ENCODE measurements at places on chromosomes 1 and 21.

DNA sequence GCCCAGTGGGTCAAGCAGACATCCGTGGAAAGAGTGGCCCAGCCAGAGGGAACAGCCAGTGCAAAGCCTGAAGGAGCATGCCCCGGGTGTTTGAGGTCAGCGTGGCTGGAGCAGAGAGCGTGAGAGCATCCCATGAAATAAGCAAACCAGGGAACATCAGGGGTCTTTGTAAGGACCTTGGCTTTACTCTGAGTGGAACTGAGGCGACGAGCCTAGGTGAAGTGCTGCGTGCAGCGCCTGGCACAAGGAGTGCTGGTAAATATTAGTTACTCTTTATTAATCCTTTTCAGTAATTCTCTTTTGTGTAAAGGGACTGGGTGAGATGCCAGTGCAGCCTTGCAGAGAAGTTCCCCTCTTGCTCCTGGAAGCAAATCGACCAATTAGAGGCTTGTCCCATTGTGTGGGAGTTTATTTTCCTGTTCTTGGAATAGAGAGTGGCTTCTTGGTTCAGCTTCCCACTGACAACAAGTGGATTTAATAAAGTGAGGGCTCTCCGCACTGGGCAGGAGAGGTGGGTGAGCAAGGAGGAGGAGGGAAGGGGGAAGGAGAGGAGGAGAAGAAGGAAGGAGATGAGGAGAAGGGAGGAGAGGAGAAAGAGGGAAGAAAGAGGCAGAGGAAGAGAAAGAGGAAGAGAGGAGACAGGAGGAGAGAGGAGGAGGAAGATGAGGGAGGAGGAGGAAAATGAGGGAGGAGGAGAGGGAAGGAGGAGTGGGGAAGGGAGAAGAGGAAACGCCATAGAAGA, 37.6 kb upstream of the DISP3 start:
- DNase-seq, result no peak

GRCh38 chr21:45259206-45259840, 28.4 kb downstream of the POFUT2 start:
- no peak for DNase-seq

DNA sequence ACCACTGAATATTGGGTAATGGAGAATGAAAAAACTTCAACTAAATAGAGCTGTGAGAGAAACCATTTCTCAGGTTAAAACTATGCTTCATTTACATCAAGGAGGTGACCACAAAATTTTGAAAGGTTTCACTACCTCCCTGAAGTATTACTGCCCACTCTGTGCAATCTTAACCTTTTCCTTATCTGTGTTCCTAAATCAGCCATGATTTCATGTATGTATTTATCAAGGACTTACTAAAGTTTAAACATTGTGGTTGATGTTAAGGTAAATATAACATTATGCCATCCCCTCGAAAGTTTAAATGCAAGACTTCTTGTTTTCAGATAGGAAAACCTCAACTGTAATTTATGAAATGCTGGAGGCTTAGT, 84.4 kb downstream of the CLEC20A start:
- DNase-seq, result no peak

DNA sequence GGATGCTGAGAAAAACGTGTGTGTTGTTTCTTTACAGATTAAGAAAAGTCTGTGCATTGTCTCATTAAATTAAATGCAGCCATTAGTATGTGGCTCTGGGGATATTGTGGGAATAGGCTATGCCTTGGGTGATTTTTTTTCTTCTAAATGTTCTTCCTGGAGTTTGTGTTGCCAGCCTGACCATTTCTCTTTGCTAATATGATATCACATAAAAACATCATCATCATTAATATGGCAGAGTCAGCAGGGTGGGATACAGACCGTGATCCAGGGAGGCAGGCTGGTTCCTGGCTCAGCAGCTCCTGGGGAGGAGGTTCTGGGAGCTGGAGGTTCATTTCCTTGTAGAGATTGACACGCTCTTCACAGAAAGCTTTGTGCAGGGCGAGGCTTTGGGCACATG, 60.7 kb upstream of the SELENON start:
- no peak for DNase-seq

DNA sequence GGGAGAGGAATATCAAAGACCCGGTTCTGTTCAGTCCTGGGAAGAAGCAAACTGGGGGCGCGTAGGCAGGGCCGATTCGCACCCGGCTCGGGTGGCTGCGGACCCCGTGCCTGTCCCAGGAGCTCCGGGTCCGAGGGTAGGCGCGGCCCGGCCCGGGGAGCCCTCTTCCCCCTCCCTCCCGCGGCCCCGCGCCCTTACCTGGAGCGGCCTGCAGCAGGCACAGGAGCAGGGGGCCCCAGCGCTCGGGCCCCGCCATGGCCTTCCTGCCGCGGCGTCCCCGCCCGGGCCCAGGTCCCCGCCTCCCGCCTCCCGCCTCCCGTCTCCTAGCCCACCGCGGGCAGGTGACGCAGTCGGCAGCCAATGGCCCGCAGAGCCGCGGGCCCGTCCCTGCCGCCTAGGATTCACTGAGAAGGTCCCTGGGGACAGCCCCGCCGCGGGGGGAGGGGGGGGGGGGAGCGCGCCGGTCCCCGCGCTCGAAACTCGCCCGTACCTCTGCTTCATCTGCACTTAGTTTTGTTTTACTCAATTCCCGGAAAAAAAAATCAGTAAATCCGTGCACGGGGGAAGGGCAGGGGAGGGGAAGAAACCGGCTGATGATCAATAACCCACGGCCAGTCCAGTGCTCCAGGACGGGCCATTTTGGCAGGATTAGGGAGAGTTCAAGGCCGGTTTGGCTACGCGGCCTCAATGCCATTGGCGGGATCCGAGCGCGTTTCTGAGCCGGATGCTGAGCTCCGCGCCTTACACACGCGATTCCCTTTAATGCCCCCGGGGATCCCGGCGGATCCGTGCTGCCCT, at the start of gene IFNLR1:
TSS of gene IFNLR1 (minus strand) at position 297 of the 798 bp plus-strand sequence. CDS start at position 256, 41 bp downstream.
- no peak for DNase-seq

DNA sequence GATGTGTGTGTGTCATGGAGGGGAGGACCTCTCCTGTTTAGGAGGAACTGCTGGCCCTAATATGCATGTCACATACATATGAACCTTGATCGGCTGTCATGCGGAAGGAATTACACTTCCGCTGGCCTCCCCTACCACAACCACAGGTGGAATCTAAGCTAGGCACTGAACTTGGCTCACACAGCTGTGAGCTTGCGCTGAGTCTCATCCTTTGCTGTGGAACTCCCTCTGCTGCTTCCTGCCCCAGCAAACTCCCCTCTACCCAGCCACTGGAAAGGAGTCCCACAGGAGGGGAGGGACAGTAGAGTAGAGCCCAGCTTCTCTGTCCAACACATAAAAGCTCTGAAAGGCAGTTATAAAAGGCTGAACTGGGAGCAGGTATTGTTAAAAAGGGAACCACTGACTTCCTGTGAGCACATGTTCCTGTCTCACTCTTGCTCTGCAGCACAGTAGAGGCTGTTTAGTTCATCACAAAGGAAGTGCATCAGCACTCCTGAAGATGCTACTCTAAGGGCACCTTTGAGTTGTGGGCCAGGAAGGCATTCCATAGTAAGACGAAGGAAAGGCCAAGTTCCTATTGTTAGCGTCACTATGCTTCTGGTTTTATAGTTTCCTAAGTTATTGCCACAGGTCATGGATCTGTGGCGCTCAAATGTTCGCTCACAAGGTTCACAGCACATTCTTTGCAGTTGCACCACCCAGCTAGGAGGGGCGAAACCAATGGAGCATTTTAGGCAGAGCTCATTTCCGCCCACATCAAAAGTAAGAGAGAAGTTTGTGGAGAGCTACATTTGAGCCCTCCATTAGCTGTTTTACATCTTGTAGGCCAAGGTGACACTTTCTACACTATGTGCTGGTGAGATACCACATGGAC, 17.7 kb upstream of the PTPRC start:
- no peak for DNase-seq

DNA sequence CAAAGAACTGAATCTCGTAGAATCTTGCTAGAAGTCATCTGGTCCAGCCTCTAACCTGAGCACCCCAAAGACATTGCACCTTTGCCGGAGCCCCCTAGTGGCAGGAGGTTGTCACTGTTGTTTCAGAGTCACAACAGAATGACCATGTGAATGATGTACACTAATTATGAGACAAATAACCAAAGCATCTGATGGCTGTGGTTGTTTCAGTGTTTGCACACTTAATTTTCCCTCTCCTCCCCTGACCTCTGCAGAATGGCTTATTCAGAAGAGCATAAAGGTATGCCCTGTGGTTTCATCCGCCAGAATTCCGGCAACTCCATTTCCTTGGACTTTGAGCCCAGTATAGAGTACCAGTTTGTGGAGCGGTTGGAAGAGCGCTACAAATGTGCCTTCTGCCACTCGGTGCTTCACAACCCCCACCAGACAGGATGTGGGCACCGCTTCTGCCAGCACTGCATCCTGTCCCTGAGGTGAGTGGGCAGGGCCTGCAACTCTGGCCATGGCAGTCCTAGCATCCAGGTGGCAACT, 26.4 kb downstream of the TRAF5 start:
- DNase-seq, result no peak

DNA sequence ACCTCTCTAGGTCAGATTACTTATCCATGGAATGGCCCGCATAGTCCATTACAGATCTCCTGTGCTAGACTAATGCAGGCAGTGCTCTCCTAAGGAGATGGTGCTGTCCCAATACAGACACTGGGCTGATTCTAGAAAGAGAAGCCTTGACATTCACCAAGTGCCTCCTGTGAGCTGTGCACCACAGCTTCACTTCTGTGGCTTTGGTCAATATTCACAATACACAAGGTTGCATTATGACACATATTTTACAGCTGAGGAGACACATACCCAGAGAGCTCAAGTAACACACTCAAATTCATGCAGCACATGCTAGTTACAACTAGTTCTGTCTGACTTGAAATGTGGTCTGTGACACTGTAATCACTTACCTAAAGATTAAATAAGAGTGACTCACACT, 59.4 kb upstream of the LRRC8B start:
- no peak for DNase-seq

DNA sequence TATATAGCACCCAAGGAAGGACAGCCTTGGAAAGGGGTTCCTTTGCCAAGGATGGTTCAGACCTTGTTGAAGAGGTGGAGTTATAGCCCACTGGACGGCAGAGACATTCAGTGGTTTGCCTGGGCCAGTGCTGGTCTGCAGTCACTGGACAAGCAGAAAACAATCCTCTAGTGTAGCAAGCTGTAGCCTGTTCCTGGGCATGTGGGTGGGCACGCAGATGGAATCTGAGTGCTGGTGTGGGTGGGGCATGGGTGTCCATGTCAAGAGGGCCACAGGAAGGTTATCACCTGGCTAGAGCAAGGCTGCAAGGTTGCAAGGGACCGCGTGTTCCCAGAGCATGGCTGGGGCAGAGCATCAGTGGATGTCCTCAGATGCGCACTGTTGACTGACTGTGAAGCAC, 244.7 kb downstream of the PTPRU start:
- no peak for DNase-seq

DNA sequence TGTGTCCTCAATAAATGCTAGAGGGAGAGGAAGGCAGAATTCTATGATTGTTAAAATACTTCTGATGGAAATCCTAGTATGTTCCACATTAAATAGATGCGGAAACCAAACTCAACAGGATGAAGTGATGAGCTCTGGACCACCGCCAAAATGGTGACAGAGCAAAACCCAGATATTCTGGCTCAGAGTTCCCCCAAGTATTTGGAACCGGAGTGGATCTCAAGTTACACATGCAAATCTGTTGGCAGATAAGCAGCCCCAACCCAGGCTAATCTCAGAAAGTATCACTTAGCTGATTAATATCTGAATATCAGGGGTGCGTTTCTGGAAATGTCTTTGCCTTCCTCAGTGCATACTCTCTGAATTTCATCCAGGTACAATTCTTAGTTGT, 17.4 kb upstream of the GRHL3 start:
- no peak for DNase-seq

All from AG09319 (cell line).